ENCODE measurements at places on chromosomes 5 and 9.

- no peak for DNase-seq
These were observed 83.4 kb downstream of the PHF2 start for GRCh38 chr9:93659837-93660177.

DNA sequence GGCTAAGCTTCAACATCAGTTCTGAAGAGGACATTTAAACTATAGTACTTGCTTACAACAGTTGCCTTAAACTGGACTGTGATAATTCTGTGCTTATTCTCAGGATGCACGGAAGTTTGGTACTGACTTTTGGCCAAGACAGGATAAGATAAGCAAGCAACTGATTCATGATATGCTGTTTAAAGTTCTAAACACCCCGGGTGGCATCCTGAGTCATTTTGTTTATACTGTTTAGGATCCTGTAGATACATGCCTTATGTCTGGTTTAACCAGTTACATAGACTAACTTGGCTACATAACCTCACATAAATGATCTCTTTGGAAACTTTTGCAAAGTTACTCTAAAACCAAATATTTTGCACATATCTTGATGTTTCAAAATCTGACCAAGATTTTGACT, 95.9 kb downstream of the CDH9 start:
- DNase-seq: no peak

DNA sequence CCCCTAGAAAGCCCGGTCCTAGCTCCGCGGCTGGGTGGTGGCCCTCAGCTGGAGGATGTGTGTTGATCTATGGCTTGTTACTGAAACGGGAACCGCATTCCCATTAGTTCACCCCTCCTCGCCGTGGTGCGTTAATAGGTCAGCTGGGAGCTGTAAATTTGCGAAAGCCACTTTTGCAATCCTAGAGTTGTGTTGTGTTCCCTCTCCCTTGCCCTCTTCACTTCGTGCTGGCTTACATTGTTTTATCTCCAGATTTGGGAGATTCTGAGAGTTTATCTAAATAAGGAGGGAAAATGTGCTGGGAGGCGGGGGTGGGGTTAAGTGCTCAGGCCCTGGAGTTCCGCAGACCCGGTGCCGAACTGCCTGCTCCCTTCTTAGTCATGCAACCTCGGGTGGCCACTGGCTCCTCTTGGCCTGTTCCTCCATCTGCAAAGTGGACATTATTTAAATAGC, 62.8 kb downstream of the HMCN2 start:
- no peak for DNase-seq

- DNase-seq: no peak
These were observed 74.3 kb downstream of the EPB41L4B start for GRCh38 chr9:109246533-109246932.

DNA sequence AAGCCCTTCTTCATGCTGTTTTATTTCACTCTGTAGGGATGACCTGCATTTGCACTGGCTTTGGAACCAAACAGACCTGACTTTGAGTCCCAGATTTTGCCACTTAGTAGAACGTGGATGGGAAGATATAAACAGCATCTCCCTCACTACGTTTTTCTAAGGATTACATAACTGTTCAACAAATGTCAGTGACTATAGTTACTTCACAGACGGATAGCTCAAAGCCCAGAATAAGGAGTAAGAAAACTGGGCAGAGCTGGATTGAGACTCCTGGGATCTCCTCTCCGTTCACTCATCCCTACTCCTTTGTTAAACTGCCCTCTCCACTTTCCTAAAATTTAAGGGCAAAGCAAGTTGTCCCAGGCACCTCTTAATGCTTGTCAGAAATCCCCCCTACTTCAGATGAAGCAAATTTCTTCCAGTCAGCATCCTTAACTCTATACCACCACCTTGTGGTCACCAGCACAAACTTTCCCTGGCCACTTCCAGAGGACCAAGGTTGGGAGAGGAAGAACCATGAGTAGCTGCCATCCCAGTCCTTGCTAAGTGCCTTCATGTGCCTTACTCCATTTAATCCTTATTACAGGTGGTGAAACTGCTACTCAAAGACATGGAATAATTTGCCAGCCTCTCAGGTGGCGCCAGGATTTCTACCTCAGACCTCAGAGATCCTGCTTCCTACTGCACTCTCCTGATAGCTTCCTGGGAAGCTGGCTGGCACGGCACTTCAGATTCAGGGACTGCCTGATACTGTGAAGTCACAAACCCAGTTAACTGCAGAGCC, 38.4 kb downstream of the EGR1 start:
- DNase-seq: peak; percentile 12

- no peak for DNase-seq
These were observed 992.1 kb downstream of the NR2F1-AS1 start for GRCh38 chr5:92588876-92589275.

DNA sequence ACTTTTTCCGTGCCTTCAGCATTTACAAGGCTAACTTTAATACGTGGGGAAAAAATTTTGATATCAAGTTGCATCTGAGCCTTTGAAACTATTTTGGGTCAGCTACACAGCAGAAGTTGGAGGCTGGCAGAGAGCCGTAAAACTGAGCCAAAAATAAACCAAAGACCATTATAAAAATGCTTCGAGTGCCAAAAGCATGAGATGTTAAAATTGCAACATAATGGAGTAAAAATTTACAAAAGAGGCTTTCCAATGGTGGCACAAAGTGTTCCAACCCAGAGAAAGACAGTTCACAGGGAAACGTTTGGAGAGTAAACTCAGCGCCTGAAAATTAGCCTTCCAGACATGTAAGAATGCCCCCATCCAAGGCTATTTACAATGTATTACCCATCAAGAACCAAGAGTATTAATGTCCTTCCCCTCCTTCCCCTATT, 190.3 kb downstream of the TLE1 start:
- DNase-seq: no peak

GRCh38 chr9:88196142-88196790, 58.0 kb upstream of the SPATA31C2 start:
- no peak for DNase-seq

DNA sequence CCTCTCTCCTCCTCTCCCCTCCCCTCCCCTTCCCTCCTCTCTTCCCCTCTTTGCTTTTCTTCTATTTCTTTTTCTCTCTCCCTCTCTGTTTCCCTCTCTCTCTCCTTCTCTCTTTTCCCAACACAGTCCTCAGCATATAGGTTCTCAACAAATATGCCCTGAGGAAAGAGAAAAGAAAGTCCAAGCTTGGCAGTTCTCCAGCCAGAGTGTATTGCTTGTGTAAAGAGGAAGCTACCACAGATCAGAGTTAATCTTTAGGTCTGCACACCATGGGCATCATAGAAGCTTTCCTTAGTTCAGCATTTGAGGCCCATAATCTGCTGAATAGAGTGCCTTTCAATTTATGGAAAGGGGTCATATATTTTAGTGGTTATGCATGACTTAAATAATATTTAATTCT, 382.8 kb upstream of the WWC1 start:
- no peak for DNase-seq

DNA sequence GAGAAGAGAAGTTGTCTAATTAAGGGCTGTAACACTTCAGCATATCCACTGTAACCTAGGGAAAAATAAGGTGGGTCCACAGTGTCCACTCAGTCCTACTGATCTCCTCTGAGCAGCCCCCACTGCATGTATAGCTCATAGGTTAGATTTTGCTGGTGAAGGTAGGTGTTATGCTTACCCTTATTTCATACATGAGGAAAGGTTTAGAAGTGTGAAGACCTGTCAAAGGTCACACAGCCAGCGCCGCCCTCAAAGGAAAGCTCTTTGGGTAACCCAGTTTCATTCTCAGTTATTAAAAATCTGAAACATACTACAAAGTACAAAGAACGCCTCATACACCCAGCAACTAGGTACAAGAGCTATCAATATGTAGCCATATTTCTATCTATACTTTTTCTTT, 87.2 kb downstream of the TLE4 start:
- no peak for DNase-seq

DNA sequence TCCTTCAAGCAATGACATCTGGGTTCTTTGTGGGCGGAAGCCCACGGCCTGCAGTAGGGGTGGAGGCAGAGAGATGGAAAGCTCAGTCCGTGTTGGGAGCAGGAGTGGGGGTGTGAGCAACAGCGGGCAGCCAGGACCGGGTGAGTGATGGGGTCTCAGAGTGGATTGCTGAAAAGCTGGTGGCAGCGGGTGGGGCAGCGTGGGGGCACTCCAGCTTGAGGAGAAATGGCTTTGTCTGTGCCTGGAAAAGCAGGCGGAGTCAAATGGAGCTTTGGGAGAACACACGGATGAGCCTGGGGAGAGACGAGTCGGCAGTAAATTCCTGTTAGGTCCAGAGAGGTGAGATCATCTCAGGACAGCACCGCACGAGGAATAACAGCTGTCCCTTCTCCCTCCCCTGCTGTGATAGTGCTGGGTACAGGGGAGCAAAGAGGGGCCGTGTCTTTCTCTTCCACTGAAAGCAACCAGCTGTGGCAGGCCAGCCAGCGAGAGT, 42.1 kb downstream of the CACNA1B start:
- DNase-seq: no peak

DNA sequence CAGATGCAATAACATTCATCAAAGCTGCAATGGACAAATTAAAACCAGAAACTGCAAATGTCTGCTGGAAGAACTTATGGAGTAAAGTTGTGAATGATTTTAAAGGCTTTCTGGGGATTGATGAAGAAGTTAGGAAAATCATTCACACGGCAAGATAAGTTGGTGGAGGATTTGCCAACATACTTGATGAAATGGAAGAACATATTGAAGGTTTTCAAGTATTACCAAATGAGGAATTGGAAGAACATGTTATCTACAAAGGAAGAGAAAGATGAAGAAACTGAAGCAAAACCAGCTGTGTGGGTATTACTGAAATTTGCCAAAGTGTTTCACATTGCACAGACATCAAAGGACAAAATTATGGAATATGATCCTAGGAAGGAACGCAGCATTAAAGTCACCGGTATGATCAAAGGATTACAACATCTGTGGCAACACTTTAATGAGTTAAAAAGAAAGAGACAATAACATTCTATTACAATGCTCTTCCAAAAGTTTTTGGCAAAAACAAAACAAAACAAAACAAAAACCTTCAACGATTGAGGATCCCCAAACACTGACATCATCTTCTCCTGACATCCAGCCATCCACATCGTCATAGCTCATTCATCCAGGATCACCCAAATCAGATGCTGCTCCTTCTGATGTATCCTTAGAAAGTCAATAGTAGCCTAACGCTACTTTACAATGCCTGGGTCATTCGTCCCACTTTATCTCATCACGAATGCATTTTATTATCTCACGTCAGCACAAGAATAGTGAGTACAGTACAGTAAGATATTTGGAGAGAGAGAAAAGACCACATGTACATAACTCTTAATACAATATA, 61.3 kb upstream of the SMC5 start:
- no peak for DNase-seq

DNA sequence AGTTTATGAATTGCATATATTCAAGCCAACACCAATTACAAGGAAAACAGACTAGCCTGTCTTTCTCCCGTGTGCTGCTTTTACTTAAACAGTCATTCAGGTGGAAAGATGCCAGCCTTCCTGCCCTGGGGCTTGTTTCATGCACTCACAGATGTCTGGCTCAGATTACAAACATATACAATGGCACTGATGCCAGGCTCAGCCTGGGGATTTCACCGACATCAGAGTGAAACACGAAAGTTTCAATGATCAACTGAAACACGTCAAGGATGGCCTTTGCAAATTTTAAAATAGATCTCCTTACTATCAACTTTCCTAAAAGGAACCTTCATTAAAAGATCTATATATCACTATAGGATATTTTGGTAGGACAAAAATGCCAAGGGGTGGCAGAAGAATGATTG, 1576.5 kb downstream of the EFNA5 start:
- DNase-seq: peak; percentile 26

- DNase-seq: no peak
These were observed 214.4 kb downstream of the SEMA6A start for GRCh38 chr5:116360008-116360853.

- DNase-seq: no peak
These were observed 30.2 kb upstream of the GRHPR start for GRCh38 chr9:37392272-37392671.

GRCh38 chr5:180646963-180647305, 2.5 kb downstream of the FLT4 start:
- no peak for DNase-seq

DNA sequence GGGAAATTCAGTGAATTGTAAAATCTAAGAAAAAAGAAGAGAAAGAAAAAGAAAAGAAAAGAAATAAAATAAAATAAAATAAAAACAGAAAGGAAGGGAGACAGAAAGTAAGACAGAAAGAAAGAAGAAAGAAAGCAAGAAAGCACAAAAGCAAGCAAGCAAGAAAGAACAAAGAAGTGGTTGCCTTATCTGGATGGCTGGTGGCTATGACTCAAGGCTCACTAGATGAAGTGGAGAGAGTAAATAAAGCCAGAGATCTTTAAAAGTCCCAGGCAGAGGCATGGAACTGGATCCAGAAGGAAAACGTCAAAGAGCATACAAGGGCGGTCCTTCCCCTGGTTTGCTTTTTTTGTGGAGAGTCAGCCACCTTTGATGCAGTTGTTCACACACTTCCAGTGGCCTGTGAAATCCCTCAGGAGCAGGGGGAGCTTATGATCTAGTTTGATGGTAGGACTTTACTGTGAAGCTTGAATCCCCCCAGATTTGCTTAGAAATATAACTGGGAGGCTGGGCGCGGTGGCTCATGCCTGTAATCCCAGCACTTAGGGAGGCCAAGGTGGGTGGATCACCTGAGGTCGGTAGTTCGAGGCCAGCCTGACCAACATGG, 176.7 kb upstream of the HMHB1 start:
- no peak for DNase-seq

GRCh38 chr5:32278406-32278805, 34.3 kb downstream of the MTMR12 start:
- no peak for DNase-seq

DNA sequence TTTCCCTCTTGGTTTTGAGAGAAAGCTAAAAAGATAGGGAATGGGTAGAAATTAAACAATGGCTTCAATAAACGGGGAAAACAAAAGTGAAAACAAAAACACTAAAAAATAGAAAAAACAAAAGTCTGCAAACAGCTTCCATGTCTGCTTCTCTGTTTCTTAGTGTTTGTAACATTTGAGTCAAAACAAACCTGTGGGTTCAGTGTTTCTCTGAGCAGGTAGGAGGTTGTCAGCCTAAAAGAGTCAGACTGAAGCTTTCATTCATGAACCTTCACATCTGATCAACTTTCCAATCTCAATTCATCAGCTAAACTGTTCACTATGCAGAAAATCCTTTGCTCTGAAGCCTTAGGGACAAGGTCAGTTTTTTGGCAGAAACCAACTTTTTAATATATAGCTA, 102.5 kb upstream of the ADAMTS16 start:
- DNase-seq: no peak

DNA sequence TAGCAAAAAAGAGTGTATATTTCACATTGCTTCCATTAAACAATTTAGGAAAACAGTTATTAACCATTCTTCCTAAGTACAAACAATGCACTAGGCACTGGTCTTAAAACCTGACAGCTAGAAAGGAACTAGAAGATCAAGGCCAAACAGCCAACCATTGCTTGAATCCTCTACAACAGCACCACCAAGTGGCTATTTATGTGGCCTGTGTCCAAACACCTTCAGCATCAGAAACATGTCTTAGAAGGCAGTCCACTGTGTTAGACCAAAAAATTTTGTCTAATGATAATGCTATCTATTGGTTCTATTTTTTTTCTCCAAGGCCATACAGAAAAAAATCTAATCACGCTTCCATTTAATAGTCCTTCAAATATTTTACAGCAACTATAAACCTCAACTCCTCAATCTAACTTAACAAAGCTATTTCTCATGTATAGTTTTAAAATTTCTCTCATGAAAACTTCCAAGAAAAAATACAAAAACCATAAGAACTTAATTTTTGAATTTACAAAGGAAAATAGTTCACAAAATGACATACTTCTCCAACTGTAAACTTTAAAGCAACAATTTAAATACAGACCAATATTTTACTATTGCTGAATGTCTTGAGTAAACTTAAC, 36.1 kb downstream of the CAAP1 start:
- no peak for DNase-seq

GRCh38 chr5:120160124-120160895, 303.8 kb upstream of the PRR16 start:
- no peak for DNase-seq

Data from NCI-H510A (cell line).